ENCODE measurements at places on chromosomes 7 and 10.

DNA sequence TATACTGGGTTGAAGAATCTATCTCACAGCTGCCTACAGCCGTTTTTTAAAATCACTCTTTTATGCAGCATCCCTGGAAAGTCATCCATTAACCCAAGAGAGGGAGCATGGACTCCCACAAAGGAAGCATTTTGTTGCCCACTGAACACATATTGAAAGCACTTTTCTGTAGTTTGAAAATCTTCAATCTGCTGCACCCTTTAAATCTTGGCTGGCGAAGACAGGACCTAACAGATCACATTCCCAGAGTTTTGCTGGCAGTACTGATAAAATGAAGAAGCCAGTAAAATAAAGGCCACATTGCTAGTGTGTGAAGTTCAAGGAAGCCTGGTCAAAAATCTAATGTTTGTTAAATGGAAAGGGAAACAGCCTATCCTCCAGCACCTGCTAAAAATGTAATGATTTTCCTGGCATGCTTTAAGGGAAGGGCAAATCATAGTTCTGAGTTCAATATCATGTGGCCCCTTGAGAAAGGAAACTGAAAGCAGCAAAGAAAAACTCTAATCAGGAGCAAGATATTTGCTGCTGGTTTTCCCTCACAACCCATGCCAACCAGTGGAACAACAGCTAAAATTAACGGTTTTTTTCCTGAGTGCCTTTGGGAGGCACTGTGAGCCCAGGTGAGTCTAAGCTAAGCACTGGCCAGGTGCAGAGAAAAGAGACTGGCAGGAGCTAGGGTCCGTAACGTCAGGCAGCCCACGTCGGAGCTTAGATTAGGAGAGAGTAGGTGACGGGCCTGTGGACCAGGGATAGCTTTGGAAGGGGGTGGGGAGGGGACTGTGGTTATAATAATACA lies 97.9 kb upstream of the PALS2 start:
- no peak for DNase-seq

DNA sequence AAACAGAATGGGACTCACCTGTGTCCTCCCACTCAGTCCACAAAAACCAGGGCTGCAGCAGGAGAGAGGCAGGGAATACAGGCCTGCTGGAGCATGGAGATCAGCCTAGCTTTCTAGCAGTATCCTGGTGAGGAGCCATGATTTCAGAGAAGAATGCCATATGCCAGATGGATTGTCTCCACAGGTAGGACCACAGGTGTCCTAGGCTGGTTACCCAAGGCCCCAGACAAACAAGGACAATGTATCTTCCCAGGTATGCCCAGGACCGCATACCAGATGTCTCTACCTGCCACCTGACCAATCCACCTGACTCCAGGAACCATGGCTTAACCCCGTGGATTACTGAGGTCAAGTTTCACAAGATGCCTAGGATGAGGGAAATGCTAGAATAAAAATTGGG lies 295.4 kb upstream of the NPSR1 start:
- DNase-seq: no peak

DNA sequence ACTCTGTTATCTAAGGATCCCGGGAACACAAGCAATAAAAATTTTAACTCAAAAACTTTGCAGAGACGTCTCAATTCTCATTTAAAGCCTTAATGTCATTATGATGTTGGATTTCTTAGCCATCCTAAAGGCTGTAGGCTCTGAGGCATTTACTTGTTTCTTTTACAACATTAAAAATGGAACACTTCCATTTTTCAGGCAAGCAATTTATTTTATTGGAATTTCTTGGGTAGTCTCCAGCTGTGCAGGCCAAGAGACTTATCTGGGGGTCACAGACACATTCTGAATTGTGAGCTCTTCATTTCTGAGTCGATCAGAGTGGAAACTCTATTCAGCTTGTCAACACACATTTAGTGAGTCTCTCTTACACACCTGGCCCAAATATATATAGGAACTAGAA lies 48.0 kb upstream of the KIF5B start:
- no peak for DNase-seq

- DNase-seq: no peak
These were observed 986.5 kb downstream of the KCNMA1 start for GRCh38 chr10:76651154-76651553.

DNA sequence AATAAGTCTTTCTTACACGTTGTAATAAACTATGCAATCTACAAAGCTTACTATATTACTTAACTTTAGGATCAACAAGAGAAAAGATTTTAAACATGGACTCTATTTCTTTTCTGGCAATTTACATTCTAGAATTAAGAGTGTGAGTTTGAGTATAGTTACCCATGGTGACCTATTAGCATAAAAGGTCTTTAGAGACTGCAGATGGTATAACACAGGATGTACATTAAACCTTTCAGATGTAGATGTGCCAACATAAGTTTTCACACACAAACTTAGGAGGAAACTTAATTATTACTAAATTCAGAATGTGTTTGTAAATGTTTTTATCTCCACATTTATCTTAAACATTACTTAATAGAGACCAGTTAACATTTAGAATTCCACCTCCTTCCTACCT lies 54.1 kb downstream of the KCND2 start:
- no peak for DNase-seq

- DNase-seq: no peak
These were observed 105.7 kb upstream of the SEC61G start for GRCh38 chr7:54864663-54865062.

DNA sequence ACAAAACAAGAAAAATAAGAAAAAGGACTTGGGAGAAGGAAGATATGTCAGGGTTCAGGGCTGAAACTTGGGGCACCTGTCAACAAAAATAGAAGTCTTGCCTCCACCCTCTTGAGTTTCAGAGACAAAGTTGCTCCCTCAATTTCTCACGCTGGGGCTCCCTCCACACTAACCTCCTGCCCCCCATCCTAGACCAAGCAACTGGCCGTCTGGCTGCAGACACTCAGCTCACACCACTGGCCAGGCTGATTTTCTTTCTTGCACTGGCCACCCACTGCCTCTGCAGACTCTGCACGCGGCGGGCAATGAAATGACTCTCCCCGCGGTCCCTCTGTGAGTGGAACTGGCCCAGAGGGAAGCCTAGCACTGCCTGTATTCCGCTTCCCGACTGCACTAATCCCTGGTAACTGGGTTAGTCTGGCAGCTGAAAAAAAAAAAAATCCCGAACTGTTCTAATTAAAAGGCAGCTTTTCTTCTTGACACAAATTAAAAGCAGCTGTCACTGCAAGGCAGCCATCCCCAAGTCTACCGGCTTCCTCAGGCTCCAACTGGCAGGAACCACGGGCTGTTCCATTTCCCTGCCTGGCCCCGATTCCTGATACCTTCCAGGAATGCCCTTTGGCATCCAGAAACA lies 83.5 kb downstream of the SPDYE5 start:
- no peak for DNase-seq

DNA sequence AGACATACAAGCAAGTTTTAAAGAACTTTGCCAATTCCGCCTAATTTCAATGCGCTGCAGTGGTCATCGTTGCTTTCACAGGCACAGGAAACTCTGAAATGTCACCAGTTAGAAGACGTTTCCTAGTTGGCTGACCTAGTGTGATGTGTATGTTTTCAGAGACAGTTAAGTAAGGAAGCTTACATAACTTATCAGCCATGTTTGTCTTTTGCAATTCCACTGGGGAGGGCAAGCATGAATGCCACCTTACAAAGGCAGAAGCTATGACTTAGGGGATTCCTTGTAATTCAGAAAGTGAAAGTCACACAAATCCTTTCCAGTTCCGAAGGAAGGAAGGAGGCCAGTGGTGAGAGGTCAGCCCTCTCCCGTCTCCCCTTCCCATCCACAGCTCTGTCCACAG lies 15.0 kb upstream of the NPS start:
- DNase-seq: no peak

GRCh38 chr7:115844857-115845256 lies 185.7 kb downstream of the TFEC start:
- no peak for DNase-seq

DNA sequence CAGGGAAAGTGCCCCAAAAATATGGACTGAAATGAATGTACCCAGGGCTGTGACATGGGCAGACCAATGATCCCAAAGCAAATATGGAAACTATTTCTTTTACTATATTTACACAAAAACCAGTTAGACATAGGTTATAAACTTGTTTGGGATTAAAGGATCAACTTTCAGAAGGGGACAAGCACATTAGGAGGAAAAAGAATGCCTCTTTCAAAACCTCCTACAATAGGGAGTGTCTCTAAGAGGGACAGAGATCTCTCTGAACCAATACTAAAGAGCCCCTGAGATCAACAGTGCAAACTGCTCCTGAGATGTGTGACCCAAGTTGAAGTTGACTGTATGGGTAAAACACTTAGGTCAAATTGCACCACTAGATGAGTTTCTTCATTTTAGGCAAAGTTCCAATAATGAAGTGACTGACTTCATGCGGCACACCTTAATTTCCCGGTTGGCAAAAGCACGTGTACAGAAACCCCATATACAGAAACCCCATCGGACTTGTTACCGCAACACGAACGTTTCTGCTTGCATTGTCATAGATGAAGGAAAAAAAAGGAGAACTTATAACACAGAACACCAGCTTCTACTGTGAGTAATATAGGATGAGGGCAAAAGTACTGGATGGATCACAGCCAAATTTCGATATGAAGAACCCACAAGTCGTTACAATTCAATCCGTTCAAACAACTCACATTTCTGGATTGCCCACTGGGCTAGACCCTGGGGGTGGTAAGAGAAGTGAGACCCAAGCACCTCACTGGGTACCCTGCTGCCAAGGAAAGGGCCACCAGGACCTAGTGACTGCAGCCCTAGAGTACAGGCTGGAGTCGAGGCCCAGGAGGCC lies 4.3 kb downstream of the SVIL start:
- no peak for DNase-seq

- DNase-seq: peak; percentile 79
These were observed 1.0 kb downstream of the HSPB1 start for GRCh38 chr7:76303202-76304147.

GRCh38 chr7:134542195-134542771 lies 6.6 kb upstream of the AKR1B15 start:
- no peak for DNase-seq

DNA sequence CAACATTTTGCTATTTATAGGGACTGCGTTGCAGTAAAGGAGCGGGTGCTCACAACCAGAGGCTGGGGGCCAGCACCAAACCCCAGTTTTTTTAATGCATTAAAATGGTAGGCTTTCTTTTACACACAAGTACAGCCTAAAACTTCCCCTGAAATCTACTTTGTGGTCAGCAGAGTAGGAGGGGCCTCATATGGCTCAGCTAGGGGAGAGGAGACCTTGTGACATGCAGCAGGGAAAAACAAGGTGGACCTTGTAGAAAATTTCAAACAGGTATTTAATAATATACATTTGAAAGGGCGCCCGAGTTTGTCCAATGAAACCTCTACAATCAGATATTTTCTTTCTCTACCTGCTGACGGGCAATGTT lies 1.4 kb downstream of the CCDC136 start:
- DNase-seq: no peak

DNA sequence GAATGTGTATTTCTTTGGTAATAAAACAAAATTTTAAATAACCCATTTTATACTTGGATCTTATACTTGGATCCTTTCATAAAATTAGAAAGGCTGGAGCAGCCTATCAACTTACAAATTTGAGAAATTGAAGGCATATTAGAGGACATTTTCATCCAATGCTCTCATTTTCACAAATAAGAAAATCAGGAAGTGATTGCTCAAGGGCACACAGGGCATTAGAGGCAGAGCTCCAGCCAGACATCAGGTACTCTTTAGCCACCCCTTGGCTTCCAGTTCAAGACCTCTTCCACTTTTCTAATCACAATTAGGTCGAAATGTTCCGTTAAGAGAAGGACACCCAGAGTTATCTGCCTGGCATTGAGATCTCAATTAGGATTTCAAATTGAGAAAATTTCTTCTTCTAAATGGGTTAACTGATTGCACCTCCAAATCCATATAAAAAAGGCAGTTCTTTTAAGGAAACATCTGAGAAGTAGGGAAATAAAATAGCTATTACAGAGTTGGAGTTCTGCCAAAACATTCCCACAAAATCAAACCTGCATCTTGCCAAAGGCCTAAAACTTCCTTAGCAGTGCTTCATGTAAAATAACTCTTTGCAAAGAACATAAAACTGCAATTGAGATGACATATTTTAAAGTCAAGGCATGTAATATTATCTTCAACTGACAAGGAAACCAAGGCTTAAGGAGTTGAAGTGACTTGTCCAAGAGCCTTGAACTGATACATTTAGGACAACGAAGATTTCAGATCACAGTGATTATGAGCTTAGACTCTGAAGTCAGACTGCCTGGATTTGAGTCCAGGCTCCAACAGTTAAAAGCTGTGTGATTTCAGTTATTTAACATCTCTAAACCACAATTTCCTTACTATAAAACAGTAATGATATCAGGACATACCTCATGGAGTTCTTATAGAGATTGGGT lies 2.4 kb downstream of the ACTA2 start:
- no peak for DNase-seq

- no peak for DNase-seq
These were observed 118.2 kb downstream of the VIPR2 start for GRCh38 chr7:159026271-159027055.

DNA sequence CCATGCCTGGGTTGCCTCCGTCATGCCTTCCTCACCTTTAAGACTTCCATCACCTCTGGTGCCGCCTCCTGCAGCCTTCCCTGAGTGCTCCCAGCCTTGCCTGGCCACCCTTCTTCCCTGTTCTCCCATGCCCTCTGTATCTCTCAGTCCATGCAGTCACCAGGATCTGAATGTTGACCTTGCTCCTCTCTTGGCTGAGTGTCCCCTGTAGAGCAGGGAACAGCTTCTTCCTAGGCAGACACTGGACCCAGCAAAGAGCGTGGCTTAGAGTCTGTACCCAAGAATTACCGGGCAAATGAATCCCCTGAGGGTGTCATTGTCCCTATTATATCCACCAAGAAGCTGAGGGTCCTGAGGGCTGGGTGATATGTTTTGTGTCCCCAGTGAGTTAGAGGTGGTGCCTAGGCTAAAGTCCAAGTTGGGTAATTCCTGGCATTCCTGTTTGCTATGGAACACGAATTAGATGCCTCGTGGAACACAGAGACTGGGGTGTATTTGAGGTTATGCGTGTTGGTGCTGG lies 505.6 kb downstream of the RPS24 start:
- DNase-seq: no peak

DNA sequence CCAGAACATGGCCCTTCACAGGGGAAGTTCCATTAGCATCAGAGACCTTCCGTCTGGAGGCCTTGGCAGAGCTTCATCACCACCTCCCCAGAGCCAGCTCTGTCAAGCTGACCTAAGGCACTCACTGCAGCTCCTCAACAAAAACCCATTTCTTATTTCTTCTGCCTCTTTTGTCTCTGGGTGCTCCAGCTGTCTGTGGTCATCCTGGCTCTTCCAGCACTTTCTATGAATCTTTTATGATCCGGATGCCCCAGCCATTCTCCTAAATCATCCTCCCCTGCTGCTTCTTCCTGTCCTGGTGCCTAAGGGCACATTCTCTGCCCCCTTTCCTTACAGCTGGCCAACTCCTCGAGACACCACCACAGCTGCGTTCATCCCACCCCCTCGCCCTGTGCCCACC lies 171.7 kb upstream of the INSYN2A start:
- DNase-seq: no peak

Data from activated CD4-positive, alpha-beta T cell treated with anti-CD3 and anti-CD28 coated beads, Interleukin-2, amount 50 U/mL, for 16 hours (primary cell).